Activated CD4-positive, alpha-beta memory T cell treated with anti-CD3 and anti-CD28 coated beads for 36 hours (primary cell): ENCODE measurements at places on chromosomes 5 and 9.

DNA sequence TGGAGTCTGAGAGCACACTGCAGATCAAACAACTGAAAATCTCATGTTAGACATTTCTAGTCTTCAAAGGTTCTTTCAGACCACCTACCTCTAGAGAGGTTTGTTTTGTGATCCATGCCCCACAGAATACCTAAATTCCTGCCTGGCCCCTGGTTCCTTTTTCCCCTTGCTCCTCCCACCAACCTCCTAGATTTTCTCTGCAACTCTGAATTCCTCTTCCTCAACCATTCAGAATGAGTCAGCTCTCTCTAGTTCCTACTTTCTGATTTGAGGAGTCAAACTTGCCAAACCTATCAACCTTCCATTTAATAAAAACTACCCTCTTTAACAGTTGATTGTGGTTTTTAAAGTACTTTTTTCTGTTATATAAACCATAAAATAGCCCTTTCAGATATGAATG is 83.2 kb upstream of the ZNF462 start:
- DNase-seq: no peak

GRCh38 chr9:2060424-2060823 is 45.3 kb downstream of the SMARCA2 start:
- DNase-seq: no peak

DNA sequence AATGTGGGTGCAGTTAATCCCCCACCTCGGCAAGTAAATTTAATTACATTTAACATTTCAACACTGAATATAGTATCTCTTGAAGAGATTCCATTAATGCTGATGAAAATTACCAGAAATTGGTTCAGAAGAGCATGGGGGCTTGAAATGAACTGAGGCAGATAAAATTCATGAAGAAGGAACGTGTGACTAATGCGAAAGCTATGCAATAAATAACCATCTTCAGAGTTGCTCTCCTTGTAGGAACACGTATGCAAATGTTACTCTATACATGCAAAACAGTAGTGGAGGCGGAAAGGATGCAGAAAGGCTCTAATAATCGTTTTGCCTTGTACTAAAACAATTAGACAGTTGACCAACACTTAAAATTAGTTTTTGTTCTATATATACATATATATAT is 320.2 kb downstream of the CTNND2 start:
- no peak for DNase-seq

- DNase-seq: no peak
These were observed 142.6 kb downstream of the MED10 start for GRCh38 chr5:6235726-6236125.

DNA sequence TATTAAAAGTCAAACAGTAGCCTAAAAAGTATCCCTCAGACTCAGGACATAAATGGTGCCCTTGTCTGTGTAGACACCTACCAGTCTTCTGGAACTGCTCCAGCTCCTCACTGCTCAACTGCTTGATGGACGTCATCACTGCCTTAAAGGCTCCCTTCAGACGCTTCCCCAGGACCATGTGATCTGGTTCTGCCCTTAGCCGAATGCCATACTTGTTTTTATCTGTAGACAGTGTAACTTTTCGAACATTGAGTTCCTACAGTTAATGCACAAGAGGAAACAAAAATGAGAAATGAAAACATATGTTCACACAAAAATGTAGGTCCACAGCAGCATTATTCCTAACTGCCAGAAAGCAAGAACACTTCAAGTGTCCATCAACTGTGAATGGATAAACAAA is 46.2 kb downstream of the IARS1 start:
- no peak for DNase-seq
